ENCODE measurements at places on chromosomes 2 and 18.

GRCh38 chr2:233532971-233533370 is 33.6 kb downstream of the USP40 start:
- no peak for DNase-seq

- no peak for DNase-seq
Measured at GRCh38 chr2:8247905-8248622, 433.8 kb upstream of the ID2 start.

DNA sequence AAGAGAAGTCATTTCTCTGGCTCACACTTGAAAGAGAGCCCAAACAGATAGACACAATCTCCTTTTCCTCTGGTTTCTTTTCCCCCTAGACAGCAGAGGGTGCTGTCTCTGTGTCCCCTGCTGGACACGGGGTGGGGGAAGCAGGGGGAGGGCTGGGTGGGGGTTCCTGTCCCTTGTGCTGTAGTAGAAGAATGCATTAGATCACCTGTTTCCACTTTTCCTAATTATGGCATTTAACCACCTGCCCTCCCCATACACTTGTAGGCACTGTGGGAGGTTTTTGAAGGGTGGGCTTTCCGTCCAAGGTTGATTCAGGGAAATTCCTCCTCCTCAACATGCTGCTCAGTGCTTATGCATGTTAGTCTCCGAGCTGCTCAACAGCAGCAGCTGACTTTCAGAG is 206.2 kb upstream of the EPAS1 start:
- DNase-seq = no peak

DNA sequence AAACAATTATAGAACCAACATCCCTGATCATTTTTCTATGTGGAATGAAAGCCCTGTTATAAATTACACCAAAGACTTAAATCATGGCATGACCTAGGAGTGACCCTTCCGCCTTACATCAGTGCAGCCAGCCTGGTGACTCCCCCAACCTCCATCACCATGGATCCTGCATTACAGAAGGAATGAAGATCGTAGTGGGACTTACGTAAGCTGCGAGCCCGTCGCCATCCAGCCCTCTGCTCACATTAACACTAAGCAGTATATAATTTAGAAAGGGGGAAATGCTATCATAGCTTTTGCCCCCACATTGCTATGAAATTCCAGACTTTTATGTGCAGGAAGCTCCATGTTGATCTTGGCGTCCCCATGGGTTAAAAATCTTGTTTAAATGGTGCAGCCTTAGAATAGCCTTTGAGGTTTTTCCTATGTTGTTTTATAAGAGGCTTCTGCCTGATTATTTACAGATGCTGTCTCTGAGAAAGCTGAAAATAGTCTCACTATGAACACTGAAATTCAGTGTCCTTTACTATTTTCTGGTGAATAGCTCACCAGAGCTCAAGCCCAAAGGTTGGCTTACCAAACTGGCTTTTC is 76.3 kb downstream of the COLEC12 start:
- no peak for DNase-seq

DNA sequence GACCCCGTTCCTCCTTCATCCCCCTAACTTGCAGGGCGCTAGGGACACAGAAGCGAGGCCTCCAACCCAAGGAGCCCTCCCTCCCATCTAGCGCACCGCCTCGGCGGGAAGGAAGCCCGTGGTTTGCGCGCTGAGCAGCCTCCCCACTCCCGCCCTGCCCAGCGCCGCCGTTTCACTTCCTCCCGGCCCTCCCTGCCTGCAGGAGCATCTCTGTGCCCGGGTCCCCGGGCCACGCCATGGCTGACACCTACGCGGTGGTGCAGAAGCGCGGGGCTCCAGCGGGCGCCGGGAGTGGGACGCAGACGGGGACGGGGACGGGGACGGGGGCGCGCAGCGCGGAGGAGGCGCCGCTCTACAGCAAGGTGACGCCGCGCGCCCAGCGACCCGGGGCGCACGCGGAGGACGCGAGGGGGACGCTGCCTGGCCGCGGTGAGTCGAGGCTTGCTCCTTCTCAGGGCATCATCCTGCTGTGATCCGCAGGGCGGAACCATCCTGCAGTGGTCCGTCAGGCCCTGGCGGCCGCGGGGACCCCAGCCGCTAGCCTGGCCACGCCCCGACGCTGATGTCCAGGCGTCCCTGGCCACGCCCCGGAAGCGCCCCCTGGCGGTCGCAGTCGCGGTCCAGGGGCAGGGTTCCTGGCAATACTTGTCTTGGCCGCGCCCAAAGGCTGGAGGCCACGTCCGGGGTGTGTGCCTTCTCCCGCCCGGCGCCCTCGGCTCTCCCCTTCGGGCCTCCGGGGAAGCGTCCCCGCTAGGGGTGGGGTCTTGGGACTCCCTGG is 16.4 kb downstream of the PTPN18 start:
- peak; percentile 35 for DNase-seq

- no peak for DNase-seq
Measured at GRCh38 chr2:241865957-241866789, 3.4 kb upstream of the RTP5 start.

DNA sequence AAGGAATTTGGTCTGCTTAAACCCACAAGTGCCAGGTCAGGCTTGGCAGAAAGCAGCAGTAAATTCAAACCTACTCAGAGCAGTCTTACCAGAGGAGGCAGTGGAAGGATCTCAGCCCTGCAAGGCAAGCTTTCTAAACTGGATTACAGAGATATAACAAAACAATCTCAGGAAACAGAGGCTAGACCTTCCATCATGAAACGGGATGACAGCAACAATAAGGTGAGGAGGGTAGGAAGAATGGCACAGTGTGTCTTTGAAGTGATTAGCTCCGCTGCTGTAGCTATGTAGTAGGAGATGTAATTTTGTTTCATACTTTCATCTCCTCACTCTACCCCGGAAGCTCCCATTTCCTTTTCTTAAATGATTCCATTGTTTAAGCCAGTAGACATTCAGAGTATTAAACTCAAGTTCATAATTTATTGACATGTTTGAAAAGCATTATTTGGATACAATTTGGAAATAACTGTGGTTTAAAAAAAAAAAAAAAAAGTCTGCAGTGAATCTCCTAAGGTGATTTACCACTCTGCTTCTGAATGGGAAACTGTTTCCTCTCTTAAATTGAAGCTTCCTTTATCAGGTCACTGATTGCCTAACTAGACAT is 29.4 kb upstream of the DYSF start:
- no peak for DNase-seq

DNA sequence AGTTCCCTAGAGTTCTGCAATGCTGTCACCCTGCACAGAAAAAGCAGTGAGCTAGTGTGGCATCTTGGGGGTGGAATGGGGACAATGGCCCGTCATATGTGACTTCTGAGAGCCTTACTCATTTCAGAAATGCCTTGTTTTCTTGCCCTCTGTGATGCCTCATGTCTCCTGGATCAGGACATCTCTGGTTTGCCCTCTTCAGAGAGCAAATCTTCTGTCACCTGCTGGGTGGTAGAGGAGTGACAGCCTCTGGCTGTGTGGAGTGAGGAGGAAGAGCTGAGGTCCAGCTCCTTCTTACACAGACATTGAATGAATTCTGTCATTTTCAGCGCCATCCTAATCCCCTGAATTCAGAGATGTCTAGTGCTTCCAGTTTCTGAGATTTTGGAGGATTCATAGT is 55.6 kb upstream of the PHLPP1 start:
- DNase-seq = no peak
